Stimulated activated CD4-positive, alpha-beta T cell treated with anti-CD3 and anti-CD28 coated beads, Interleukin-1b, Interleukin-23, amount 100 ng/mL, for 1 hour (primary cell): ENCODE measurements at places on chromosomes 1 and 21.

- no peak for DNase-seq
These were observed 475.4 kb downstream of the PTPRU start for GRCh38 chr1:29711582-29712283.

GRCh38 chr1:93676427-93676826 is 5.2 kb downstream of the BCAR3 start:
- DNase-seq: no peak

DNA sequence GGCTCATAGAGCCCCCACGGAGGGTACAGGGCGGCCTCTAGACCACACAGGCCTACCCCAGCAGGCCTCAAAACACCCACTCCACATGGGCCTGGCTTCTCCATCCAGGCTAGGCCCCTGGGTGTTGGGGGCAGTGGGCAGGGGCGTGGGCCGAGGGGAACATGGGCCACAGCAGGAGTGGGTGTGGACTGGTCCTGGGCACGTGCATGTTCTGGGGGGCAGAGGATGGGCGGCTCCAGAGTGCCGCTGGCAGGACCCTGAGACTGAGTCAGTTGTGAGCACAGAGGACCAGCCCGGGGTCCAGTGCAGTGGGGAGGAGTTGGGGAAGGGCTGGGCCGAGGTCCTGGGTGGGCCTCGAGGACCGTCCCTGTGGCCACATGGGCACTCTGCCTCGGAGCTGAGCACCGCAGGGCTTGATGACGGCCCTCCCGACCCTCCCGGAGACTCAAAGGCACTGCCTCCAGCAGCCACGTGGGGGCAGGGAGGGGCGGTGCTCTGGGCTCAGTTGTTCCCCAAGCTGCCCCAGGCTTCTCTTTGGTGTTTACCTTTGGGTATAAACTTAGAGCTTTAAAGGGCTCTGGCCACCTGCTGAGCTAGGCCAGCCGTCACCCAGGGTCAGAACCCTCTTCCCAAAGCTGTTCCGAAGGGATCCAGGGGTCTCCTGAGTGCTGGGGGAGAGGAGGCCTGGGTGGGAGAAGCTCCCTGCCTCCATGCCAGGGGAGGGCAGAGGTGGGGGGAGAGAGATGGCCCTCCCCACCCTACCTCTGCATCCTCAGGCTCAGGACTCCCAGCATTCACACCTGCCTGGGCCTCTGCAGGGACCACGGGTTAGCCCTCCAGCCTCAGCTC is 79.9 kb downstream of the MORN1 start:
- no peak for DNase-seq

- no peak for DNase-seq
These were observed 835 bp upstream of the LCE1D start for GRCh38 chr1:152795686-152796085.
